NCI-H526 treated with DMSO at 0.1 percent for 48 hours (cell line): ENCODE measurements at places on chromosomes 5 and 9.

DNA sequence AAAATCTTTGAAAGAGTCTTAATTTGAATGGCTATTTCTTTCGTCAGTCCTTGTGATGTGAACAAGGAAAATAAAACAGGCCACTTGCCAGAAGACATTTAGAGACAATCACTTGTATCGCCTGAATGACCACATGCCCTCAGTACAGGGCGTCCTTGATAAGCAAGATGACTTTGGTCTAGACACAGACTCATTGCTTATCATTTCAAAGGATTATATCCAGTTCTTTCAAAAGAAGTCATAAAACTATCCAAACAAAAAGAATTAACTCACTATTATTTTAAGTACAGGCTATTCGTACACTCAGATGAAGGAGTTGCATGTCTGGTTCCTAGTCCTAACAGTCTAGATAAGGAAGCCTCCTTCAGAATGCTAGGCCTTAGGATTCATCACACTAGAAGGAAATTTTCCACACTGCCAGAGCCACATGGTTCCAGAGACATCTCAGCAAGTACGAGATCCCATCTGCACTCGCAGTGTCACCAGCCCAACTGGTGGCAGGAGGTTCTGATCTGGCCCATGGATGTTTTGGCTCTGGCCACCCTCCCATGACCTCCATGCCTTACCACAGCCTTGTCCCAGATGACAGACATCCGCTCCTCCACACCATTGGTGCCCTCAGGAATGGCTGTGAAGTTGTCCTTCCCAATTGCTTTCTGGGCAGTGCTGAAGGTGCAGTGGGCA is 109.6 kb downstream of the DPYSL3 start:
- no peak for DNase-seq

DNA sequence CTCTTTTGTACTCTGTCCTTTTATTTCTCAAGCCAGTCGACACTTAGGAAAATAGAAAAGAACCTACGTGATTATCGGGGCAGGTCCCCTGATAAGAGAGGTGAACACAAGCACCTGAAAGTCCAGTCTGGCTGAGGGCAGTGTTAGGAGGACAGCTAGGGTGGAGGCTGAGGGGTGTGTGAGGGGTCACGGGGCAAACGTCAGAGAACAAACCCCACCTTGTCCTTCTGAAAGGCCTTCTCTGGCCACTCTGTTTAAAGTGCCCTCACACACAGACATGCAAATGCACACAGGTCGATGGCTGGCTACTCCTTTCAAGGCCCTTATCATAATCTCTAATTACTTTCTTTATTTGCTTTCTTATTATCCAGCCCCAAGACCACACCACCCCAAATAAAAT is 108.8 kb downstream of the ESM1 start:
- no peak for DNase-seq

DNA sequence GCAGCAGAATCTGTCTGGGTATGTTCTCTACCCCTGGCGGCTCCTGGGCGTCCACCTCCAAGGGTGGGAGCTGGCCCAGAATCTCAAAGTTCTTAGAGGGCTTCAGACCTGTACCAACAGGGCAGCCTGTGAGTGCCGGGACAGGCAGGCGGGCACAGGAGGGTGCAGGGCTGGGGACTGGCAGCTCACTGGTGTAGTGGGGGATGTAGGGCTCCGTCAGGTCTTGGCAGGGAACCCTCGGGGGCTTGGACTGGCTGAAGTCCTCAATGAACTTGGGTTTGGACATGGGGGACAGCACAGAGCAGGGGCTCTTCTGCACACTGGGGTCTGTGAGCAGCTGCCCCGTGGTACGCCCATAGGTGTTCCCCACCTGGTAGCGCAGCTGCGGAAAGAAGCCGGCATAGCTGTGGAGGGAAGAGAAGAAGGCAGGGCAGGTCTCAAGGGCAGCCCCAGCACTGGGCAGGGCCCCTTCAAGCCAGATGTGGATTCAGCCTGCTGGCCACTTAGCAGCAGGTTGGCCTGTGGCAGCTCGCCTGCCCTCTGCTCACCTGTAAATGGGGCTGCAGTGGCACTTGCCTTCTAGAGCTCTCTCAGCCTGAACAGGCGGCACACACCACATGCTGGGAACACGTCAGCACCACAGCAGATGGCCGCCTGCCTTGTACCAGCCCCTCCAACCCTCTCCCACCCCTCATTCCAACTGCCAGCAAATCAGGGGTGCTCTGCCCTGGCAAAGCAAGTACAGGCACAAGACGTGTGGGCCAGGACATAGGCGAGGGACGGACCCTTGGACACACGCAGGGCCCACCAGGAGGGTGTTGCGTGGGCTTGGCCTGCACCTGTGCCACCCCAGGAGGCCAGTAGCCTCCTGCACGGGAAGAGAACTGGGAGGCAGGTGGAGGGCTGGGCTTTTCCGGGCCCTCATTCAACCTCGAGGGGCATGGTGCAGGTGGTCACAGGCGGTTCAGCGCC is 4.6 kb downstream of the TUBB4B start:
- no peak for DNase-seq

DNA sequence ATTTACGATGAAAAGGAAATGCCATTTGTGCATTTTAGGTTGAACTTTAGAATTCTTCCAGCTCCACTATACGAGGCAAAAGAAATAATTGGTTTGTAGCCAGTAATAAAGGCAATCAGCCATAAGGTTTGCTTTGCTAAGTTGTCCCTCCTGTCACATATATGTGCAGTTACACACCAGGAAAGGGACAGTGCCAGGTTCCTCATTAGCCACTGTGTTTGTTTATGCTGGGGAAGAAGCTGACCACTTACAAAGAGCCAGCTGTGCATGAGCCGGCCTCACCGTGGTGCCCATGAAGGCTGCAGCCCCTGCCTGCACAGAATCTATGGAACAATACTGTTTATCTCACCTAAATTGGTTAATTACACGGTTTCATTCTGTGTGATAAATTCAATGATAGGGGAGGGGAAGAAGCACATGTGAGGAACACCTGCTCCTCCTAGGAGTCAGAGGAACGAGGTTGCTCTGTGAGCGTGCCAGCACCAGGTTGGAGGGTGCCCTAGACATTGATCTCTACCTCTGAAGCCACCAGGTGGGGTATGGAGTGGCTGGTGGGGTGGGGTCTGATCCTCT is 173.8 kb upstream of the DAP start:
- DNase-seq = no peak

DNA sequence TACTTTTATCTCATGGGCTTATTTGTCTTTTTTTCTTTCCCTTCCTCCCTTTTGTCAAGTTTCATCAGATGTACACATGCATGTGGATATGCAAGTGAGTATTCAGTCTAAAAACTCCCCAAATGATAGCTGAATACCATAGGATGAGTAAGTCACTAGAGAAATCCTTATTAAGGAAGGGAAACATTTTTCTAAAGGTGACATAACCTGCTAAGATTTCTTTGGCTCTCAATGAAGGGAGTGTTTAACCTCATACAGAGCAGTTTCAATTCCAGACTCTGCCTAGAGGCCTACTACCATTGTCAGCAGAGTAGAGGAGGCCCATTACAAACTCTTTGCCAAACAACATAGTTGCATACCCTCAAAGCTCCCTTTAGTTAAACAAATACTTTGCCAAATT is 192.4 kb downstream of the ARHGEF28 start:
- no peak for DNase-seq

GRCh38 chr5:17620627-17621026 is 10.4 kb downstream of the TAF11L12 start:
- DNase-seq = no peak

DNA sequence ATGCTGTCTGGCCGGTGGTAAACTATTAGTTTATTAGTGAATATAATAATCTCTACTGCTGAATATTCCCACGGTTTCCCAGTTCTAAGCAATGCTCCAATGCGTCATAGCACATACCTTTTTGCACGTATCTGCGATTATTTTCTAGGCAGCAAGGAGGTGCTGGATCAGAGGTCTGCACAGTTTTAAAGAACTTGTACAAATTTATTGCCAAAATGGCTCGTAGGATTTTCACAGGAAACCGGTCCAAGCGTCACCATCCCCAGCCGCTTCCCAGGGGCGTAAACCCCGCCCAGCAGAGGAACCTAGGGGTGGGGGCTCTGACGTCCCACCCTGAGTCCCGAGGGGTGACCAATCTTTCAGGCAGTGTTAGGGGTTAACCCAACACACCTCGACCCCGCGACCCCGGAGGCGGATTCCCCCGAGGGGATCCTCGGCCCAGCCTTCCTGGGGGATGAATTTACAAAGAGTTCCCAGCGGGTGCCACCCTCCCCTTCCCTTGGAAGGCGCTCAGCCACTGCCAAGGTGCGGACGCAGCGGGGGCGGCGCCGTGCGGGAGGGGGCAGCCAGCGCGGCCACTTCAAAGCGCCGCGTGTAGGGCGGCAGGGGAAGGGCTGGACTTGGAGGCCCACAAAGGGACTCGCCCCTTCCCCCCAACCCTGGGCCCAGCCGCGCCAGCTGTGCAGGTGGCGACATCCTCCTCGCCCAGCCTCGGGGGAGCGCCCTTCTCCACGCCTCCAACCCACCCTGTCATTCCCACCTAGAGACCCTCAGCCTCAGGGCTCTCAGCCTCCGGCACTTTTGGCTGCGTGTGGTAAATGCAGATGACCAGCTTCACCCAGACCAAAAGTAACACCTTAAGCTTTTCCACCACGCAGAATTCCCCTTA is 43.5 kb upstream of the TCF7 start:
- no peak for DNase-seq

DNA sequence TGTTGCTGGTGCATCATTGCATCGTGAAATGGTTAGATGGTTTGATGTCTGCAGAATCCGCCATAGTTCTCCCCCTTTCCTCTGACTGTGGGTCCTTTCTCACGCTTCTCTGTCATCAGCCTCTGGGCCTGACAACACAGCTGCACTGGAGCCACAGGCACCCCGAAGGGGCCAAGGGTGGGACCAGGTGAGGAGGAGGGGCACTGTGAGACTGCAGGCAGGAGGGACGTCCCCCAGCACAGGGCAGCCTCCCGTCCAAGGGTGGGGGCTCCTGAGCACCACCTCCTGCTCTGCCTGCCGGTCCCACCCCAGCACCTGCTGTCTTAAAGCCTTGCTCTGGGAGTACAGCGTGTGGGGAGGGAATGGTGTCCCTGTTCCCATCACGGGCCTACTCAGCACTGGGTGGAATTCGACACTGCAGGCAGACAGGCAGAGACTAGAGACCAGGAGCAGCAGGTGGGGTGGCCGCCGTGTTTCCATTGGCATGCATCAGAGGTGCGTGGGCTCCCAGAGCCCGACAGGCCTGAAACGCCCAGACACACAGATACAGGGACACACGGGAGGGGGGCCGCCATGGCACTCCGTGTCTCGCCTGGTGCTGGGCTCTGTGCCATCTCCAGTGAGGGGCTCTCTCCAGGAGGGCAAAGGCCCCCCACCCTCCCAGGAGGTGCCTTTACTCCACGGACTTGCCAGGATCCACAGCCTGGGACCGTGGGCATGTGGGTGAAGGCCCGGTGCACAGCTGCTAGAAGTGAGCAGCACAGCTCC is 15.0 kb downstream of the CACNA1B start:
- DNase-seq = no peak

GRCh38 chr5:173671121-173671949 is 54.9 kb upstream of the BOD1 start:
- no peak for DNase-seq

GRCh38 chr9:69649566-69650250 is 22.5 kb downstream of the APBA1 start:
- DNase-seq = no peak

DNA sequence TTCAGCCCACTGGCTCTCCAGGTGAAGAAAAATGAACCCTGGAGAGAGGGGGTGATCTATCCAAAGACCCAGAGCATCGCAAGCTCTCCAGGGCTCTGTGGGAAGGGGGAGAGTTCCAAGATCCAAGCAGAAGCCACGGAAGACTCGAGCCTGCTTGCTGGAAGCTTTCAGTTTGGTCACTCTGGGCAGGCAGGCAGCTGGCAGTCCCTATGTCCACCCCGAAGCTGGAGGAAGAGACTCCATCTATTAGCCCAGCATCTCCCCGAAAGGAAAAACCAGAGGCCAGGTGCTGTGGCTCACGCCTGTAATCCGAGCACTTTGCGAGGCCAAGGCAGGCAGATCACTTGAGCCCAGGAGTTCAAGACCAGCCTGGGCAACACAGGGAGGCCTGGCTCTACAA is 10.7 kb upstream of the SPARC start:
- no peak for DNase-seq

DNA sequence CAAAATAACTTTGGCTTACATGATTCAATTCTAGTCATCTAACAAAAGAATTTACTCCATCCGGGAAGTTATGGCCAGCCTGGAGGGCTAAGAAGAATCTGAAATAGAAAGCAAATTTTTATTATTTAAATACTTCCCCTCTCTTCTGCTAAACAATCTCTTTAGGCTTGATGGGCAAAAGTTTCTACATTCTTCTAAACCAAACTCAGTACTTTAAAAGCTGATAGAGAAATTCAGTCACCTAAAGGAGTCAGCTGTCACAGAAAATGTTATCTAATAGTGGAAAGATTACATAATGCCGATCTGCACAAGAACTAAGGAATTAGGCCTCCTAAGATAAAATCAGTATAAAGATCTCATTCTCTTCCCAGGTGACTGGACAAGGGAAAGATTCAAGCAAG is 32.4 kb downstream of the GNAQ start:
- no peak for DNase-seq

GRCh38 chr5:136201870-136202269 is 8.9 kb upstream of the SMIM32 start:
- DNase-seq = no peak

DNA sequence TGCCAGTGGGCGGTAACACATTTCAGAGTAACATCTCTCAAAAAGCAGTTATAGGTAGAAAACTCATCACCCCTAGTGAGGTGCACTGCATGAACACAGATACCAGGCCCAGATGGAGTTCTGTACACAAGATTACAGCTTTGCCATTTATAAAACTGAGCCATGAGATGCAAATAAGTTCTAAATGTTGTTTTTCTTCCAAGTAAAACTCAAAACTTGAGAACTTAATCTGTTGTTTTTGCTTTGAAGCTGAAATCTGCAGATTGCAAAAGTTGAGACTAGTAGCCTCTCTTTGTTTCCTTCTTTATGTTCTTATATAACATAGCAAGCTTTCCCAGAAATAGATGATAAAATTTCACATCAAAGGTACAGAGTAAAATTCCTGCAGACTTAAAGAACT is 434.1 kb downstream of the PLK2 start:
- DNase-seq = no peak
